ENCODE measurements at places on chromosomes 16 and 17. TPM values are rescaled to one million over a fixed set of nuclear protein-coding genes. Genes with fewer than 3 reads are reported as not detected.

GRCh38 chr17:77266213-77266612 lies 125.4 kb downstream of the SEC14L1 start:
- no peak for DNase-seq

DNA sequence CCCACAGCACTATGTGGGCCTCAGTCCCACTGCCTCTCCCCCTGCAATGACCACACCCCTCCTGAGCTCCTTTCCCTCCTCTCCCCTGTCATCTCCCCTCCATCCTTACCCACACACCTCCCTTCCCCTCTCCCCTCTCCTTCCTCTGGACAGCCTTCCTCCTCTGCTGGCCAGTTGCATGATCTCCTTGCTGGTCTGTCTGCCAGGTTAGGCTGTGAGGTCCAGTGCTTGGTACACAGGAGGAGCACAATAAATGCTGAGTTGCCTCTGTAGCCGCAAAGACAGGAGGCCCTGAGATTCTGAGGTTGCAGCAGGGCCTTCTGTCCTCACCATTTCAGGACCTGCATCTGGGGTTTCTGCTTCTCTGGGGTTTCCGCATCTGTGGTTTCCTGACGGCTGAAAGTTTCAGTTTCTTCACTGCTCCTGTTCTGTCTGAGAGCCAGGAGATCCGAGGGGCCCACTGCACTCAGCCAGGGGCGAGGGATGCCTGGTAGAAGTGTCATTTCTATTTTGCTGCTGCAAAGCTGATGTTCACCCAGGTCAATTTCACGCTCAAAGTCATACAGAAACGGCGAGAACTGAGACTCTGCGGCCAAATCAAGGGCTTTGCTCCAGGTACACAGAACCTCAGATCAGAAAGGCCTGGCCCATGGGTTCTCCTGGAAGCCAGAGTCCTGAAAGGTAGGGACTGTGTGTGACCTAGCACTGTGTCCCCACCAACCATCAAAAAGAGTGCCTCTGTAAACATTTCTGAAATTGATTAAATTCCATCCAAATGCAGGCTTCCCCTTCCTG lies 4.6 kb upstream of the SLC12A3 start:
- DNase-seq: no peak

DNA sequence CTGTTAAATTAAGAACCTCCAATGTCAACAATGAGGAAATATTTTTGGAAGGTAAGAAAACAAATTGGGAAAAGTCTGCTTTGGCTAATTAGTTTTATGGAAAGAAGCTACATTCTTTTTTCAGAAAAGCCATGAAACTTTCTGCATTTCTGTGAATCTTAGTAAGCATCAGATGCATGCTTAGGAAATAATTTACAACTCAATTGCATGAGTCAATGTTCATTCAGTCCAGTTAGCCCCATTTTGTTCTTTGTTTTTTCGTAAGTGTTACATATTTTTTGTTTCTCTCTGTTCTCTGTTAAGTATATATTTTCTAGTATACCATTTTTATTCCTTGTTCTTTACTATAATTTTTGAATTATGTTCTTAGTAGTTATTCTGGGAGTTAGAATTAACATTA lies 195.2 kb upstream of the KIF2B start:
- peak; percentile 44 for DNase-seq

Gene WNK4
- total RNA-seq: 0.96 TPM

GRCh38 chr16:51053775-51054174 lies 97.3 kb downstream of the SALL1 start:
- DNase-seq: no peak

GRCh38 chr17:39737760-39738567 lies at the start of gene GRB7:
GRB7 (plus strand) TSS chr17:39737938; CDS start chr17:39742302, 4,364 bp downstream.
- no peak for DNase-seq

- no peak for DNase-seq
Measured at GRCh38 chr16:70681382-70682238, 4.2 kb downstream of the MTSS2 start.

- DNase-seq: no peak
Measured at GRCh38 chr17:63534078-63534570, 11.0 kb downstream of the KCNH6 start.

- DNase-seq: no peak
Measured at GRCh38 chr17:55845385-55845784, 94.5 kb downstream of the PCTP start.

Gene AP2B1
- 163 TPM for total RNA-seq

Gene NUFIP2
- 36.4 TPM for total RNA-seq

DNA sequence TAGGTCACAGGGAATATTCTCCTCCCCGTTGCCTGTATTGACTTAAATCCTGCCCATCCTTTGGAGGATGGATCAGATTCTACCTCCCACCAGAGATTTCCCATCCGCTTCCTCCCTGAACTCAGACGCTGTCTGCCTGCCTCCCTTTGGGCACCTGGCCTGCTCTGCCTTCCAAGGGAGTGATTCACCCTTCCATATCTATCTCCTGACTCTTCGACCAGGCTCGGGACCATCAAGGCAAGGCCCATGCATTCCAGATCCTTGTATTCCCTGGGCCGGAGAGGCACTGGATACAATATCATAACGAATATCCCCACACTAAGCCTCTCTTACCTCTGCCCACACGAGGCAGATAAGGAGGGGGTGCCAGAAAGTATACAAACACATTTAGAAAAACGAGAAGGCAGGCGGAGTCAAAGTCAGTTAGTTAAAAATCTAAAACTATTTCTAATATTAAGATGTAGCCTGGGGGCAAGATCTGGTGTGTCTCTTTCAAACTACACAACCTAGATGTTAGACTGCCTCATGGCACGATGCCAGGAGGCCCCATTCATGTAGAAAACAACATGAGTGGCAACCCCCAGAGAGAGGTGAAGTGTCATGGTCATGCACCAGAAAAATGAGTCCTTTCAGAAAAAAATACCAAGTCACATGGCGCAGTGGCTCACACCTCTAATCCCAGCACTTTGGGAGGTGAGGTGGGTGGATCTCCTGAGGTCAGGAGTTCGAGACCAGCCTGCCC lies 9.2 kb downstream of the PMP22 start:
- no peak for DNase-seq

Gene HNF1B
- 15.1 TPM for total RNA-seq

- no peak for DNase-seq
Measured at GRCh38 chr17:9647014-9647413, 1.7 kb downstream of the USP43 start.

Gene RNFT1
- 10.3 TPM for total RNA-seq

- no peak for DNase-seq
Measured at GRCh38 chr17:34769049-34769448, 189.7 kb downstream of the TMEM132E start.

DNA sequence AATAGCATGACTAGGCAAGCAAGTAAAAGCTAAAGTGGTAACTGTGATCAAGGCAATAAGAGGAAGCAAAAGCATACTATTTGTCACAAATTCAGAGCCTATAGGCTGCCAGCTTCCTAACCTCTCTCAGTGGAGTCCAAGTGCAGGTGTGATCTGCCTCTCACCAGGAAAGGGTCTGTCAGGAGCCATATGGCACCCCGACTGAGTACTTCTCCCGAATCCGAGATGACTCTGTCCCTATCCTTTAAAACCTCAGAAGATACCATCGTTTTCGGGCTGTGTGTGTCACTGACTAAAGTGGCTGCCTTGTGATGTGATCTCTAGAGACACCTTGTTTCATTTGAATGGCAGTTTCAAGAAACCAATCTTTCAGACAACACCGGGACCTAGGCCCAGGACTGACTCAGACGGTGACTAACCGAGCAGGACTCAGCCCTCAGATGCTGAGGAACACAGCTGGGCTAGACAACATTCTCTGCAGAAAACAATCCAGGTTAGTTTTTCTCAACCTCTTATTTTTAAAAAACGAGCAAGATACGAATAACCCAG lies 63.6 kb downstream of the SMG6 start:
- peak; percentile 74 for DNase-seq

GRCh38 chr16:8960788-8961109 lies 3.0 kb downstream of the USP7 start:
- no peak for DNase-seq

GRCh38 chr16:27752241-27752640 lies 202.3 kb downstream of the KATNIP start:
- DNase-seq: no peak

DNA sequence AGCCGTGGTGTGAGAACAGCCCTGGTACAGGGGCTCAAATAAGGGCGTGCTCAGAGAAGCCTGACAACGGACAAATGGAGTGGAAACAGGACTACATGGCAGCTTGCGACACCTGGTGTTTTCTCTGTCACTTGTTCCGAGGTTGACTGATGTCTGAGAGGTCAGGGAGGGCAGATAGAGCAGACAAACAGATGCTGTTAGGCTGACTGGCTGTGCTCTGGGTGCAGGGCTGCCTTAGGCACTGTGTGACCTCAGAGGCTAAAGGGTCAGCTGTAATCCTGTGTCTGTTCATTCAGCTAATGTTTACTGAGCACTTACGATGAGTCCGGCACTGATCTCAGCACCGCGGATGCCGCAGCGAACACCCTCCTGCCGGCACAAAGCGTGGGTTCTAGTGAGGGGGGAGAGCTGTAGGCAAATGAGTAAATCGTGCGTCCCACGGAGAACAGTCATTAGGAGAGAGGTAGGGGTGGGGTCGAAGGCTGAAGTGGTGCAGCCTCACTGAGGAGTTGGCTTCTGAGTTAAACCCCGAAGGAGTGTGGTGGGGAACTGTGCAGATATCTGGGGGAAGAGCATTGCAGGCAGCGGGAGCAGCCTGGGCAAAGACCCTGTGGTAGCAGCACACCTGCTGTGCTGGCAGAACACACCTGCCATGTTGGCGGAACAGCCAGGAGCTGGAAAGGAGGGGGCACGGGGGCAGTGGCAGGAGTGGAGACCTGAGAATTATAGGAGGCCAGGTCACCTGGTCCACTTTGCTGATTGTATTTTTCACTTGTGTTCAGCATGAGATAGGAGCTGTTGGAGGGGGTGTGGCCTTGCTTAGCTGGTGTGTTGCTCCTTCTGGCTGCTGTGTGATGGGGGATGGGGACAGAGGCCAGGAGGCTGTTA lies 35.0 kb downstream of the GPT2 start:
- DNase-seq: no peak

- DNase-seq: no peak
Measured at GRCh38 chr17:60311936-60312335, 80.0 kb downstream of the USP32 start.

- DNase-seq: no peak
Measured at GRCh38 chr17:77502626-77503292, 362.0 kb downstream of the SEC14L1 start.

GRCh38 chr16:10300905-10301304 lies 85.0 kb upstream of the ATF7IP2 start:
- no peak for DNase-seq

- no peak for DNase-seq
Measured at GRCh38 chr16:88380619-88381018, 2.1 kb upstream of the ZNF469 start.

Gene CDH11
- total RNA-seq: 114 TPM

DNA sequence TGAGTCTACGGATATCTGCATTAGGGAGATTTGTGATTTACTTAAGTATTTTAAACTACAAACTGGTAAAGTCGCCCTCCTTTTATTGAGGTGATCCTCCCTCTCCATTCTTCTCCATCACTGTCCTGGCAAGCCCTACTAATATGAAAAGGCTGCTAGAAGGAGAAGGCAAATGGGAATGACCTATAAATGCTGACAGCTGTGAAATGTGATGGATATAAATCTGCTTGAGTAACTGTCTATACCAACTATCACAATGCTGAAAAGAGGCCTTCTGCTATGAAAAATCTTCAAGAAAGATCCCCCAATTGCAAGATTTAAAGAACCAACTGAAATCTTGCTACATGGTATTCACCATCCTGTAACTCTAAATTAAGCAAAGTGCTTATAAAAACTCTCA lies 15.5 kb downstream of the DNAJC7 start:
- DNase-seq: no peak

- no peak for DNase-seq
Measured at GRCh38 chr16:3638916-3639644, 15.4 kb upstream of the DNASE1 start.

- DNase-seq: no peak
Measured at GRCh38 chr17:56918916-56919315, 5.1 kb upstream of the TRIM25 start.

Gene TNP2
- total RNA-seq: not detected

- no peak for DNase-seq
Measured at GRCh38 chr17:146983-147761, 9.8 kb downstream of the SCGB1C2 start.

- no peak for DNase-seq
Measured at GRCh38 chr17:53516636-53517035, 306.1 kb upstream of the KIF2B start.

DNA sequence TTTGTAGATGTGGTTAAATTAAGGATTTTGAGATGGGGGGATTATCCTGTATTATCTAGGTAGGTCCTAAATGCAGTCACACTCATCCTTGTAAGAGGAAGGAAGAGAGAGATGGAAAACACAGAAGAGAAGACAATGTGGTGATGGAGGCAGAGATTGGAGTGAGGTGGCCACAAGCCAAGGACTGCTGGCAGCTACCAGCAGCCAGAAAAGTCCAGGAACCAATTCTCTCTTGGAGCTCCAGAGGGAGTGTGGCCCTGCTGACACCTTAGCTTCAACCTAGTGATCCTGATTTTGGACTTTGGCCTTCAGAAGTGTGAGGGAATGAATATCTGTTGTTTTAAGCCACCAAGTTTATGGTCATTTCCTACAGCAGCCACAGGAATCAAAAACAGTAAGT lies 18.0 kb downstream of the MAPT start:
- no peak for DNase-seq

Gene FAM171A2
- total RNA-seq: 16.3 TPM

Gene FAM117A
- total RNA-seq: 10.5 TPM

Gene RAB37
- 0.82 TPM for total RNA-seq

DNA sequence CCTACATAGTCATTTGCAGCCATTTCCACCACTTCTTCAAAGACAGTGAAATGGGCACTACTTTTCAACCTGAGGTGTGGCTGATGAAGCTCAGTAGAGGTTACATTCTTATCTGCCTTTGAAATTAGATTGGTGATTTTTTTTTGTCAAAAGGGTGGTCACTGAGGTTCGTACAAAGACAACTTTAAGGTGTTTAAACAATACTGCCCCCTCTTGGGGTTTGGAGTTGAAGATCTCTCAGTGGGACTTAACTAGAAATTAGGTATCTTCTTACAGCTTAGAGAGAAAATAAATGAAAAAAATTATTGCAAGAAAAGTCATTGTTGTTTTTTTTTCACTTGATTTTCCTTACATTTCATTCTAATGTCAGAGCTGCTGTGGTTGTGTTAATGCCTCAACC lies 713.2 kb downstream of the CDH11 start:
- no peak for DNase-seq

Gene RUSF1
- total RNA-seq: 54.0 TPM

DNA sequence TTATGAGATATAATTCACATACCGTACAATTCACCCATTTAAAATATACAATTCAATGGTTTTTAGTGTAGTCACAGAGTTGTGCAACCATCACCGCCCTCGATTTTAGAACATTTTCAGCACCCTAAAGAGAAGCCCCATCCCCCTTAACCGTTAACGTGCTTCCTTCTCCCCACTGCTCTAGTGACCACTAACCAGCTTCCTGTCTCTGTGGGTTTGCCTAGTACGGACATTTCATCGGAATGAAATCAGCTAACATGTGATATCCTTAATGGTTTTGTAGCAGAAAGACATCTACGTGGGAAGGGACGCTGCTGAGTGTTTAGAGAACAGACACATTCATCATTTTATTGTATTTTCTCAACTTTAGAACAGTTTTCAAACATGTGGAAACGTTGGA lies 80.8 kb upstream of the HSBP1 start:
- DNase-seq: no peak

Measured in kidney epithelial cell (primary cell).